SJSA1 (cell line): ENCODE measurements at places on chromosomes 4 and X.

DNA sequence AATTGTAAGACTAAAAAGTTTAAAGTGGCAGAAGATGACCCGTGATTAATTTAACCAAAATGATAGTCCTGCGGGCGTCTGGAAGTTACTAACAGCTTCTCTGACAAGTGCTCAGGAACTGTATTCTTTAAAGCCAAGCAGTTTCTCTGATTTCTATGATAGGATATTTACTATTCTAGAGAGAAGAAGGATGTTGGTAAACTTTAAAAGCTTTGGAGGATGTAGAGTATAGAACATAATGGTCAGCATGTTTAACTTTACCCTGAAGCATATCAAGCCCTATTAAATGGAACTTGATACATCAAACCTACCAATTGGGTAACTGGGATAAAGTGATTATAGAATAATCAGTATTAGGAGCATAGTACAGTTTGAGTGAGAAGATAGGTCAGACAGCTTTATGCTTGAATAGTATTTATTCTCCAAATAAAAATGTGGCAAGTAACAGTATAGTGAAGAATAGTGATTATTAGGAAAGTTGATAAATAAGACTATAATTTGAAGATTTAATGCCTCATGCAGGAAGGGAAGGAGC, 1.8 kb downstream of the STIM2 start:
- no peak for DNase-seq

GRCh38 chr4:142202404-142203332, 566.3 kb downstream of the IL15 start:
- DNase-seq, result no peak

GRCh38 chrX:45751156-45751555, 550.5 kb upstream of the DIPK2B start:
- DNase-seq, result no peak

DNA sequence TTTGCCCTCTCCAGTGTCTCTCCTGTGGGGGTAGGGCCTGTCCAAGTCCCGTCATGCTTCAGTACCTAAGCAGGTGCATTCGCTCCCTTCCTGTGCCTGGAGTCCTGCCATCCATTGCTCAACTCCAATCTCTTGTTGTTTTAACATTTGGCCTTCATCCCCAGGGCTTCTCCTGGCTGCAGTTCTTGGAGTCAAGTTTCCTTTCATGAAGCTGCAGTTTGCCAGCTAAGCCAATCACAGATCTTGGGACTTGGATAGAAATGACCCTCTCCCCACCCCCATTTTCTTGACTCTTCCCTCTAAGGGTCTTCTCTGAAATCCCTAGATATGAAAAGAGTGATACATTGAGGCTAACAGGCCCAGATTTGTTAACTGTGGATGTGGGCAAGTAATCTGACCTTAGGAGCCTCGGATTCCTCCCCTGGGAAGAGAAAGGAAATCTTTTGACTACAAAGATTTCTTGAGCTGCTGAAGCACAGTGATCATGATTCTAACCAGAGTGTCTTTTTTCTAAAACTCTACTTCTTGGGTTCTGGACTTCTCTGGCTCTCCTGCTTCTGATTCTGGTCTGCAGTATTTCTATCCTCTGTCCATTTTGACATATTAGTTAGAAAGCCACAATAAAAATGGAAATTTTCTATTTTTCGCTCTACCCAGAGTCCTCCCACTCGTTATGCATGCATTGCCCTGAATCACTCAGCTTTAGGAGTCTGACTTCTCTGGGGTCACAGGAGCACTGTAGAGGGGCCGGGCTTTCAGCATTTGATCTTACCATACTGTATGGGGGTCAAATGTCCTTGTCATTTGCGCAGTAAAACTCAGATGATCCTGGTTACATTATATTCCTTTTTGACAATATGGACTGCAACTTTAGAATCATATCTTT, 61.0 kb downstream of the CHRNA9 start:
- no peak for DNase-seq
